Anterior cingulate cortex (tissue), 58 donors: ENCODE measurements at places on chromosomes 5 and 9.
A peak's percentile ranks its signal among the peaks of the same experiment; 100 is the strongest.

DNA sequence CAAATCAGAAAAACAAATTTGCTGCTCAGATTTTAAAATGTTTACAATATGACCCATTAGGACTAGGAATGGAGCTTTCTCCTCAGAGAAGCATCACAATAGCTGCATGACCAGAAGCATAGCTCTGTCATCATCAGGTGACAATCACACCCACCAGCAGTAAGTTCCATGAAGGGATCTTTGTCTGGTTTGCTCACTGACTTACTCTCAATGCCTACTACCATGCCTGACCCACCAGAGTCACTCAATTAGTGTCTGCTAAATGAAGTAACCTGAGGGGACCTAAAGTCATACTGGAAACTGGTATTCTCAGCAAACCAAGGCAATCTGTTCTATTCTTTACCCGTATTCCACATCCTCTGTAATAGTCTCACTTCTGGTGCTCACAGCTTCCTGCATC, 7.7 kb downstream of the ERMP1 start:
- peak; percentile 49 for DNase-seq

GRCh38 chr5:69484891-69485290, 7.7 kb upstream of the OCLN start:
- DNase-seq = no peak

DNA sequence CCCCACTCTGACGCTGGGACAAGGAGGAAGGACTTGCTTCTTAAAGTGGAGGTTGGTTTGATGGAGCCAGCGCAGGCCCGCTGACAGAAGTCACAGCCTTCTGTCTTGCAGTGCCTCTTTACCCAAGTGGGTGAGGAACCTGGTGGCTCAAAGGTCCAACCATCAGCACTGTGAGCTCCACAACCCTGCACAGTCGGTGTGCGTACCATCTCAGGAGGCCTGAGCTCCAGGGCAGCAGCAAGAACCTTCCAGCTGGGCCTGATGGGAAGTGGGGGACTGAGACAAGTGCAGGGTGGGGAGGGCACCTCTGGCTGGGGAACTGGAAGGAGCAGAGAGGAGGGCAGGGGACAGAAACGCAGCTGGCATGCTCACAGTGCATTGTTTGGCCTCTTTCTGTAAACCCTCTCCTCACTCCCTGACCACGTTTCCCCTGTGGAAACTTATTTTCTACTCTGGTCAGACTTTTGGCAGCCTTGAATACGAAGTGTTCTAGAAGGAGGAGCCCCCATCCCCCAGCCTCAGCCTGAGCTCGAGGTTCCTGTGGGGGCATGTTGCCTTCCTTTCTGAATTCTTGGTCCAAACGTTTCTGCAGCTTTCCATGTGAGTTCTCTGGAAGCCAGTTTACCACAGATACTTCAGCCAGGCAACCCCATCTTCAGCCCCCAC, 178.5 kb upstream of the PITX1 start:
- no peak for DNase-seq

DNA sequence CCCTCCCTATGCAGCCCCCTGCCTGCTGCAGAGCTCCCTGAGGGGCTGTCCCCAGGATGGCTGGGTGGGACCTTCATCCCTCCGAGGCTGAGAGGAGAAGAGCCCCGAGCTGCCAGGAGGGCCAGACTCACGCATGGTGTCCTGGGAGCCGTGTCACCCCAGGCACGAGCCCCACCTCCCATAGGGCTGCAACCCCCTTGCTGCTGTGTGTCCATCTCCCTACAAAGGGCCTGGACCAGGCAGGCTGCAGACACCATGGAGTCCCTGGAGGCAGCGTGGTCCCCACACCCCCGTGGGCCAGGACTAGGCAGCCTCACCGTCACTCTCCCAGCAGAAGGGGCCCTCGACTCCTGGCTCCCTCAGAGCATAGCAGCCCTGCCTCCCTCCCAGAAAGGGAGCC, 11.2 kb upstream of the SEC16A start:
- DNase-seq = no peak

DNA sequence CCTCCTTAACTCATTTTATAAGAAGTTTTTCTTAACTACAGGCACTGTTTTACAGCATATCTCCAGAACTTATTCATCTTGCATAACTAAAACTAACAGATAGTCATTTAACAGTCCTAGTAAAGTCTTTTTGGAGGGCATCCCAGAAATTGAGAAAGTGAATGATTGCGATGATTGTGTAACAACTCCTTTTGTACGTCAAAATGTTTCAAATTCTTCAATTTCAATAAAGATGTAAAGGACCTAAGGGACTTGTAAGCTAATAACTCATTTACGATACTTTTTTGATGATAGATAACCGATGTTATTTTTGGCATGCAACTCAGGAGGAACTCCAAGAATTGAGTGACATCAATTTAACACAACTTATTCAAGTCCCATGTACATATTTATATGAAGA, 42.7 kb downstream of the SVEP1 start:
- DNase-seq = no peak

DNA sequence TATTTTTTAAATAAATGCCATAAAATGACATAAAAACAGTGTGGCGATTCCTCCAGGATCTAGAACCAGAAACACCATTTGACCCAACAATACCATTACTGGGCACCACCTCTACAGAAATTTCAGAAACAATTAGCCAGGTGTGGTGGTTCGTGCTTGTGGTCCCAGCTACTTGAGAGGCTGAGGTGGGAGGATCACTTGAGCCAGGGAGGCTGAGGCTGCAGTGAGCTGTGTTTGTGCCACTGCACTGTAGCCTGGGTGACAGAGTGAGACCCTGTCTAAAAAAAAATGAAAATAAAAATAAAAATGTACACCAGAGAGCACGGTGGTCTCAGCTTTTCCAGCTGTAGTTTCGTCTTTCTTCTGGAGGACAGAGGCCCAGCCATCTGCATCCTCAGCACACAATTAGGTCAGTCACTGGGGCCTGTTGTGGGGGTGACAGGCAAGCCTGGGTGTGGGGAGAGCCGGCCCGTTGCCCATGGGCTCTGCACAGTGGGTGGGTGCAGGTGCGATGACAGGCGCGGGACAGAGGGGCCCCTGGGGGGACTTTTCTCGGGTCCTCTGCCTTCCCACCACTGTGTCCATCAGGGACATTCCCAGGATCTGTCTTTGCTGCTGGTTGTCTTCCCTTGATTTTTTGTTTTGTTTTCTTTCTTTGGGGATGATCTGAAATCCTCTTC, 9.8 kb downstream of the COL5A1 start:
- no peak for DNase-seq

DNA sequence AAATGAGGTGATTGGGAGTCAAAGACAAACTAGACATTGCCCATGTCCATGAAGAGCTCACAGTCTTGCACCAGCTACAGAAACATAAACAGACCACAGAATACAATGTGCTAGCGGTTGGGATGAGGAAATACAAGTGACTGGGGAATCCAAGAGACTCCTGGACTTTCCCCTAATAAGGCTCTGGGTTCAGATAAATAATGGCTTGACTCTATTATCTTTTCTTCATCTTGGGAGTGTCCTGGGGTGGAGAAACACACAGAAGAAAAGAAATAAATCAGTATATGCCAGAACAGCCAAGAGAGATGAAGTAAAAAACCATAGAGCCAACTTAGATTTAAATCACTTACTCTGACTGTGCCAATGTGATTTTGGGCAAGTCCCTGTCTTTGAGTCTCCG, 227.8 kb downstream of the PAPPA start:
- DNase-seq = no peak

DNA sequence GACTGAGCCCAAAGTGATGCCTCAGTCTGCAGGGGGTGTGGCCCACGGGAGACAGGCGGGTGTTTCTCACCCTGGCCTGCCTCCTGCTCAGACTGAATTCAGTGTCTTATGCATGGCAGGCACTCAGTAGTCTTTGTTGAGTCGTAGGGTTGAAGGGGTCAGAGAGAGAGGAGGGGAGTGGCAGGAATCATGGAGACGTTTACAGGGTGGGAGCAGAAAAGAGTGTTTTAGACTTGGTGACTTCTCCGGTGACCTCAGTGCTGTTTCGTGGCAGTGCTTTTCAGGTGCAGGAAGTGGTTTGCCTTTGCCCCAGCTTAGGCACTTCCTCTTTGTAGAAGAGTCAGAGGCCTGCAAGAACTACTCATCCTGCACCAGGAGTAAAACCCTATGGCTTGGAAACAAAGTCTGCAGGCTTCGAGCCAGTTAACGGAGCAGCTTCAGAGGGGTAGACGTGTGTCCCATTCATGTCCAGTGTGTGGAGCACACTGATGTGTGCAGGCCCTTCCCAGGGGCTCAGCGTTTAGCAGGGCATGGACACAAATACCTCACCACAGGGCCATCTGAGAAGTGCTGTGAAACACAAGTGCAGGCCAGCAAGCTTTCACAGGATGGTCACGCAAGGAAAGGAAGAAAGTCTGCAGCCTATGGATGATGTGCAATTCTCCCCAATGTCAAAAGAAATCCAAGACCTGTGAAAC, 24.5 kb upstream of the SEMA4D start:
- DNase-seq = no peak

DNA sequence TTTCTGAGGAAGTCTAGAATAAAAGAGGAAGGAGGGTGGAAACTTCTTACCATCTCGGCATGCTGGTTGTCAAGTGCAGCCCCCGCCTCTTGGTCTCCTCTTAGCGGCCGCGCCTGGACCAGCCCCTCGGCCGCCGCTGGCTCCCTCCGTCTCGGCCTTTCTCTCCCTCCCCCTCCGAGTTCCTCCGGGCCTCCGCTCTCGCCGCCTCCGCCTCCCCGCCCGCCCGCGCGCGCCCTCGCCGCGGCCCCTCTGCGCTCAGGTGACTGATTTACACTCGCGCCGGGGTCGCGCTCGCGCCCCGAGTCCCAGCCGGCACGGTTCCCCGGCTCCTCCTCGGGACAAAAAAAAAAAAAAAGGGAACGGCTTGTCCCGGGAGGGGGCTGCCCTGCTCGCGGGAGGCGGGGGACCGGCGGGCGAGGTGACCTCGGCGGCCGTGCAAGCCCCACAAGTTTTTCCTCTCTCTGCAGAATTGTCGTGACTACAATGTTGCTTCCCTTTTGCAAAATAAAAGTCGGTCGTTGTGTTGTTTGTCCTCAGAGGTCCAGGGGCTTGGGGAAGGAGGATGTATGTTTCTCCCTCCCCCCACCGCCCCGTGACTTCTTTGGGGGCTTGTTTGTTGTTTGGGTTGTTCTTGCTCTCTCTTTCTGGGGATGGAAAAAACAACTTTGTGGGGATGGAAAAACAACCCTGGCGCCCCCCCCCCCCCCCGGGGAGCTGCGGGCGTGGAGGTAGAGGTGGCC, at the start of gene BNC2:
TSS of gene BNC2 (minus strand) at position 75 of the 740 bp plus-strand sequence. CDS start at position 53, 22 bp downstream.
- no peak for DNase-seq

- no peak for DNase-seq
Observed at GRCh38 chr5:11273180-11273903, 512.3 kb upstream of the DAP start.

DNA sequence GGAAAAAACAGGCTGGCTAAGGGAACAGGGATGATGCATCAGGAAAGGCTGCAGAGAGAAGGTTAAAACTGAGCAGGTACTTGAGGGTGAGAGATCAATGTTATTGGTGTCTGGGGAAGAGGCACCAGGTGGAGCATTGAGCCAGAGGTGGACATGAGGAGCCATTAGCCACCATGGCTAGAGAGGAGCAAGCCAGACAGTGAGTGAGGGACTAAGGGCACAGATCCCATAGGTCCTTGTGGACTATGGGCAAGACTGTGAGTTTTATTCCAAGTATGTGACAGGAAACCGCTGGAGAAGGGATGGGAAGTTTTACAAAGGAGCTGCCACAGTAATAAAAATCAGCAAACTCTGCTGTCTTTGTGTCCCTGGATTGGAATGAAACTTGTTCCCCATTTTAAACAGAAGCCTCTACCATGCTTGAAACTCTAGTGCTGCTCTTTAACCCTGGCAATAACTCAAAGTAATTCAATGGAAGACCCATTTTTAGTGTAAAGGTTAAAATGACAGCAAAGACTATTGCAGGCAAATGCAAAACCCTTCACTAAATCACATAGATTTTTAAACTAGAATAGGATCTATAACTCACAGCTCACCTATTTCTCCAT, 349.8 kb downstream of the ENC1 start:
- no peak for DNase-seq

DNA sequence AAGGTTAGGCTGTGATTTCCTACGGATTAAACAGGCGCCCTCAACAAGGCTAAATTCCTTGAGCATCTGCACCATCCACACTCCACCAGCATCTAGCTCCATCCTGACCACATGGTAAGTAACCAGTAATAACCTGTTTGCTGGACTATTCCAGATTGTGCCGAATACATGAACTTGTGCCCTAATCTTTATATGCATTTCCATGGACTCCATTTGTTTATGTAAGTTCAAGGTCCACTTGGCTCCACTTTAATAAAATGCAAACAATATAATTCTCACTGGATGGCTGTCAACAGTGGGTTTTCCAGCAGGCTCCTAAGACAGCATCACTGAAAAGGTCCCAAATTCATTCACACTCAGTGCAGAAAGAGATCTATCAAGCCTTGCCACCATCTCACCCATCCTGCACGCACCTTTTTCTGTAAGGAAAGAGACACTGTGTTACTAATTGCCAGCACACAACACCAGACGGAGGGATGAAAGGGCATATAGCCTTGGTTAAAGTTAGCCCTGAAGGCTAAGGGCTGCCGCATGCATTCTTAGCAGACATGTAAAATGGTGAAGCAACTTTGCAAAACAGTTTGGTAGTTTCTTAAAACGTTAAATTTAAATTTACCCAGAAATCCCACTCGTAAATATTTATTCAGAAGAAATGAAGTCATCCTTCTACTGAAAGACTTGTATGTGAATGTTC, 88.7 kb downstream of the GLIS3 start:
- no peak for DNase-seq

DNA sequence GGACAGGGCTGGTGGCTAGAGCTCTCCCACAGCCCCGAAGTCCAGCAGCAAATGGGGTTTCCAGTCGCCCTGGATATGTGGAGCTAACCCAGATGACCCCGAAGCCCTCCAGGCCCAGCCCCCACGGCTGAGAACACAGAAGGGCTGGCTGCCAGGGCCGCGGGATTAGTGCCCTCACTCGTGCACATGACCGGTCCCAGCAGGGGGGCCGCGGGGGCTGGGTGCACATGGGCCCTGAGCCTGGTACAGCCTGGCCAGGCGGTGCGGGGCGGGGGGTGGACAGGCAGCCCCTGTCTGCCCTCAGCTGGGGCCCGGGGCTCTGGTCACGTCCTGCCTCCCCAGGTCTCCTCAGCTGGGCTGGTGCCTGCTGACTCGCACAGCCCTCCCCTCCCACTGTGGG, 5.9 kb downstream of the SSNA1 start:
- DNase-seq = peak; percentile 93

- no peak for DNase-seq
Observed at GRCh38 chr9:132942541-132943182, 1.8 kb downstream of the TSC1 start.
